Activated T-helper 9 cell treated with anti-CD3 and anti-CD28 coated beads, Interleukin-2, amount 50 U/mL, for 16 hours (primary cell): ENCODE measurements at places on chromosomes 7 and 10.
A peak's percentile ranks its signal among the peaks of the same experiment; 100 is the strongest.

- no peak for DNase-seq
Observed at GRCh38 chr7:20267482-20267881, 50.3 kb upstream of the MACC1 start.

- DNase-seq, result no peak
Observed at GRCh38 chr10:60314069-60314940, 75.4 kb downstream of the ANK3 start.

GRCh38 chr10:8040651-8041050 lies 13.8 kb upstream of the GATA3 start:
- no peak for DNase-seq

DNA sequence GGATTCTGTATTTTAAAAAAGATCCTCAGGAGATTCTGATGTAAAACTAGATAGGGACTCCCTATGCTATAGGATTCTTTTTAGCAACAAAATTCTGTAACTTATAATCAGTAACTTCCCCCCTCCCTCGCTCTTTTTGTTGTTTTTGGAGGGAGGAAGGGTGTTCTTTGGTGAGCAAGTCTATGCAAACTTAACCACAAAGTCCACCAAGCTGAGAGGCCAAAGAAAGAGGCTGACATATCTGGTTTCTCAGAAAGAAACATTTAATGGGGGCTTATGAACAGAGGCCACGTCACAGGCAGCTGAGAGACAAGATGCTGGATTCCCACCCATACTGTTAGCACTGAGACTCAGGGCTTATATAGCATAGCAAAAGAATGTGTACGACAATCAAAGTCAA lies 14.3 kb upstream of the ABCB5 start:
- no peak for DNase-seq

DNA sequence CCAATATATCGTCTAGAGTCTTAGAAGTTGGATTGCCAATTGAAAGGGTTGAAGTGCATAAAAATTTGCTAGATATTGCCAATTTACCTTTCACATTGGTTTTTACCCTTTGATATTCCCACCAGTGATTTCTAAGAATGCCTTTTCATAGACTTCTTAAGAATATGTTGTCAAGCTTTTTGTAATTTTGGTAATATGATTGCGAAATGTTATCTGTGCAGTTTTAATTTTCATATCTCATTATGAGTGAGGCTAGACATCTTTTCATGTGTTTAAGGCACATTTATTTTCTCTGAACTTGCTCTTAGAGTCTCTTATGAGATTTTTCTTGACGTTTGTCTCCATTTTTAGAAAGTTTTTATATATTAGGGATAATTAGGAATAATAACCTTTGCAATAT lies 567.2 kb downstream of the CCSER2 start:
- DNase-seq, result no peak

- DNase-seq, result no peak
Observed at GRCh38 chr7:14218338-14218737, 228.9 kb upstream of the ETV1 start.

DNA sequence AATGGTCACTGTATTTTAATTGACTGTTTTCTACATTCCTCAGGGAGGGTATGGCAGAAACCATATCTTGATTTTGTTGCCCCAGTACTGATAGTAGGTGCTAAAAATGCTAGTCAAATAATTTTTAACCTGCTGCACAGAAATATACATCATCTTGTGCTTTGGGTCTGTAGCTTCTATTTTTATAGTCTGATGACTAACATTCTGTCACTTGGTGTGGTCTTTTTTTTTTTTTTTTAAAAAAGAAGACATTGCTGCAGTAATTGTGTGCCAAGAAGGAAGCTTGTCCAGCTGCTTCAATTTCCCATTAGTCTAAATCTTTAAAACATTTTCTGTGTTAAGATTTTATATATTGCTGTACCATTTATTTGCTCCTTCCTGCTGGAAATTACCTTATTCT lies 83.6 kb downstream of the ICA1 start:
- DNase-seq, result no peak

DNA sequence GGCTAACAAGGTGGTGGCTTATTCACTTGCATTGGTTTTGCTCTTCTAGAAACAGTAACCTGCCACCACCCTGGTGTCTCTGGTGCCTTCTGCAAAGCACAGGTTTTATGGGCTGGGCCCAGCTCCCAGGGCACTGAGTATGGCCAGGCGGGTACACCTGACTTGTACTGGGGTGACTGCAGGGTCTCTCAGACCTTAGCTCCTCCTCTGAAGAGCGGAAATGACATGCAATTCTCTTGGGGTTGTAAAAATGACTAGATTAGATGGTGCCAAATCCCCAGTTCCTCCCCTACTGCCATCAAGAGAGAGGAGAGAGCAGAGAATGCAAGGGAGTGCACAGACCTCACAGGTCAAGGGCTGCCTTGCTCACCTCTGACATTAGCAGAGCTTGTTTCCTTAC lies 14.7 kb downstream of the ESYT2 start:
- peak; percentile 29 for DNase-seq

DNA sequence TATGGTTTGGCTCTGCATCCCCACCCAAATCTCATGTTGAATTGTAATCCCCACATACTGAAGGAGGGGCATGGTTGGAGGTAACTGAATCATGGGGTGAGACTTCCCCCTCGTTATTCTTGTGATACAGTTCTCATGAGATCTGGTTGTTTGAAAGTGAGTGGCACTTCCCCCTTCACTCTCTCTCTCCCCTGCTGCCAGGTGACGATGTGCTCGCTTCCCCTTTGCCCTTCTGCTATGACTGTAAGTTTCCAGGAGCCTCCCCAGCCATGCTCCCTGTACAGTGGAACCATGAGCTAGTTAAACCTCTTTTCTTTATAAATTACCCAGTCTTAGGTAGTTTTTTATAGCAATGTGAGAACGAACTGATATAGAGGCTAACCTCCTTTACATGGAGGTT lies 16.6 kb downstream of the PLPP4 start:
- DNase-seq, result no peak
